ENCODE measurements at places on chromosomes 7 and 10.

GRCh38 chr10:62076891-62077290 lies 175.4 kb downstream of the ARID5B start:
- DNase-seq: no peak

DNA sequence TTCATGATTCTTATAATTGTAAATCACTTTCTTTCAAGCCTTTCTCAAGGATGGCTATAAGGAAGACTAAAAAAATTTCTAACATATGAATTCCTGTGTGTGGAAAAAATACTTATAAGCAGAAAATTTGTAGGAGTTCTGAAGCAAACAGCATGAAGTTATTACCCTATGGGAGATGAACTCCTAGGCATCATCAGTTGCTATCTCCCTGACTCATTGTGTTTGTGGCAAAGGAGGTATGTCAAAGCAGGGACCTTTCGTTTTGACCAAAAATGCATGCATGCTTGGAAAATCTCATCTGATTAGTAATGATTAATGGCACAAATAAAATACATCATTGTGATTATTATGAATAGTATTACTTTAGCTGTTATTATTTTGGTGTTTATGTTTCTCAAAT lies 59.4 kb downstream of the CALCR start:
- DNase-seq: no peak

DNA sequence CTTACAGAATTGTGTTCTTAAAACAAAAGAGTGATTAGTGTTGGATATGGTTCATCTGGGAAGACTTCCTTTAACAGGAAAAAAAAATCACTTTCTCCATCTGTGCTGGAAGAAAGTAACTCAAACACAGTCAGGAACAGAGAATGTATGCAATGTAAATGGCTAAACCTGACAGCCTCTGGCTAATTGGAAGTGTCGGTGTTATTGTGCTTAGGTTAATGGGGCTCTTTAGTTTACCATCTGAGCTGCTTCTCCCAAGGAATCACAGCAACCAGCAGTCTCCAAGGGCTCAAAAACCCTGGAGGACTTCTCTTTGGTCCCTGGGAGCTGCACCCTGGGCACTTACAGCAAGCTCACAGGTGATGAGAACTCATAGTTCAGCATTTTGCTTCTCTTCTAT lies 724.5 kb downstream of the LRMDA start:
- DNase-seq: no peak

DNA sequence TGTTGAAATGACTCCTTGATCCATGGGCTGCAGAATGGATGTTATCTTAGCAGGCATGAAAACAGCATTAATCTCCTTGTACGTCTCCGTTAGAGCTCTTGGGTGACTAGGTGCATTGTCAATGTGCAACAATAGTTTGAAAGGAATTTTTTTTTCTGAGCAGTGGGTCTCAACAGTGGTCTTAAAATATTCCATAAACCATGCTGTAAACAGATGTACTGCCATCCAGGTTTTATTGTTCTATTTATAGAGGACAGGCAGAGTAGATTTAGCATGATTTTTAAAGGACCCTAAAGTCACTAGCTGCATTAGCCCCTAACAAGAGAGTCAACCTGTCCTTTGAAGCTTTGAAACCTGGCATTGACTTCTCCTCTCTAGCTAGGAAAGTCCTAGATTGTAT lies 64.0 kb downstream of the NRF1 start:
- DNase-seq: no peak

GRCh38 chr10:665579-666091 lies 23.8 kb downstream of the DIP2C start:
- no peak for DNase-seq

GRCh38 chr10:62456611-62457101 lies 82.5 kb downstream of the ZNF365 start:
- no peak for DNase-seq

DNA sequence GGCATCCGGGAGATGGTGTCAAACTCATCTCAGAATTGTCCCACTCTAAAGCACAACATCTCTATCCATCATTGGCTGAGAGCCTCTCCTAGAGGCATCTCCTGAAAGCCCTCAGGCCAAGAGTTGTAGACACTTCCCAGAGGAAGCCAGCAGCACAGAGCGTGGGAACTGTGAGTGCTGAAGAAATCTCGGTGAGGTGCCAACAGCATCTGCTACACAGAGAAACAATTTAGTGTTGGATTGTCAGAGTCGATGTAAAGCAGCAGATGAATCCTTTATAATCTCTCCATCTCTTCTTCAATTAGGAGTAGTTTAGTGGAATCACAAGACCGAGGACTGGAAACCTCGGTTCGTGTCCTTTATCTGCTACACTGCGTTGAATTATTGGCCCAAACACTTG lies 172.2 kb downstream of the C7orf25 start:
- no peak for DNase-seq

DNA sequence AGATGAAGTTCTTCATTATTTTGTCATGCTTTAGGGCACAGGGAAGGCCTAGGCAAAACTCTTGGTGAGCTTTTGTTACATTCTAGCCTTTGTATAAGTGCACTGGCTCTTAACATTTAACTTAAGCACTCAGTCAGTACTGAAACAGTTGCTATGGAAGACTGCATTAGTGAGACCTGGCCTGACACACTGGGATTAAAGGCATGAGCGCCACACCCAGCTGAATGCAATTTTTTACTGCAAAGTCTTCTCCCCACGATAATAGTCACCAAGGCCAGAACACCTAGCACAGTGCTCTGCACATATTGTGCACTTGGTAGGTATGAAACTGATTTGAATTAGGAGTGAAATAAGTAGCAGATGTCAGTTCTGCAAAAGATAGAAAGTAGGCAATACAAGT lies 41.2 kb upstream of the ZNF138 start:
- no peak for DNase-seq

GRCh38 chr7:50826371-50827172 lies 43.9 kb upstream of the GRB10 start:
- no peak for DNase-seq

DNA sequence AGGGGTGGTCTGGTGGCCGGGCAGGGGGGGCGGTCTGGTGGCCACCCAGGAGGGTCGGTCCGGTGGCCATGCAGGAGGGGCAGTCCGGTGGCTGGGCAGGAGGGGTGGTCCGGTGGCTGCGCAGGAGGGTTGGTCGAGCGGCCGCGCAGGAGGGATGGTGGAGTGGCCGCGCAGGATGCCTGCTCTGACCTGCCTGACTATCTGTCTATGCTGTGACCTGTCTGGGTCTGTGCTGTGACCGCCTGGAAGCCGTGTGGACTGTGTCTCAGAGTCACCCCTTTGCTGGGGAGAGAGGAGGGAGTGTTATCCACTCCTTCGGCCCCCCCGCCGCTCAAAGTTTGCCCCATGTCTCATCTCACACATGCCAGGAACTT lies 113.2 kb downstream of the ACTR3B start:
- DNase-seq: no peak

DNA sequence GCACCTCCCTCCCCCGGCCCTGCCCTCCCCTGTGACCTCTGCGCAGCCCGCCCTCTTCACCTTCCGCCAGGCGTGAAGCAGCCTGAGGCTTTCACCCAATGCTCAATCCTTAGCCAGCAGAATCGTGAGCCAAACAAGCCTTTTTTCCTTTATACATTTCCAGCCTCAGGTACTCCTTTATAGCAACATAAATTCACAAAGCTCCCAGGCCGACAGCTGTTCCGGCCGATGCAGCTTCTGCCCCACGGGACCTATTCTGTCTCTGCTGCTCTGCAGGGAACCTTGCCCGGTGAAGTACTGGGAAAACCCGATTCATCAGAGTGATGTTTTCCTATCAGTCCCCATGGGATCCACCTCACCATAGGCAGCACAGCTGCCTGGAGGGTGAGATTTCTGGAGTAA lies 87.4 kb downstream of the CHST15 start:
- DNase-seq: no peak
